Spinal cord (tissue), 10 donors: ENCODE measurements at places on chromosomes 6 and 20. TPM values are rescaled to one million over a fixed set of nuclear protein-coding genes. Genes with fewer than 3 reads are reported as not detected.
A peak's percentile ranks its signal among the peaks of the same experiment; 100 is the strongest.

The OOEP gene
- total RNA-seq, result not detected

The GRM1 gene
- total RNA-seq, result 12.2 TPM

The SAMD5 gene
- 9.2 TPM for total RNA-seq

The TRAPPC3L gene
- 16.1 TPM for total RNA-seq

The SLC18B1 gene
- 34.0 TPM for total RNA-seq

The RPN2 gene
- 135 TPM for total RNA-seq

The TMEM244 gene
- total RNA-seq, result not detected

The MDFI gene
- total RNA-seq, result 40.6 TPM

The MICB gene
- 2.8 TPM for total RNA-seq

The TBP gene
- total RNA-seq, result 11.5 TPM

The ASIP gene
- 3.5 TPM for total RNA-seq

The SMOC2 gene
- total RNA-seq, result 51.7 TPM

The LIME1 gene
- 9.8 TPM for total RNA-seq

The ERVFRD-1 gene
- total RNA-seq, result 0.06 TPM

The LINC00237 gene
- total RNA-seq, result 4.4 TPM

The SLC22A2 gene
- 6.7 TPM for total RNA-seq

The SMLR1 gene
- not detected for total RNA-seq

The MYMX gene
- total RNA-seq, result not detected

The MEP1A gene
- not detected for total RNA-seq

The BANF2 gene
- not detected for total RNA-seq

GRCh38 chr6:37491830-37492208, 7.9 kb downstream of the CCDC167 start:
- H3K4me1 ChIP-seq, result peaks cover 58% of the 10 kb centered on the region
- H3K4me3 ChIP-seq, result no peak overlapping the region
- H3K36me3 ChIP-seq, result peaks cover 6% of the 10 kb centered on the region
- no peak for DNase-seq

- no peak overlapping the region for H3K27ac ChIP-seq
- H3K4me3 ChIP-seq, result no peak overlapping the region
- no peaks in the 10 kb centered on the region for H3K27me3 ChIP-seq
- no peak for DNase-seq
- no peaks in the 10 kb centered on the region for H3K4me1 ChIP-seq
These were observed 25.0 kb upstream of the SH3BGRL2 start for GRCh38 chr6:79605968-79606764.

DNA sequence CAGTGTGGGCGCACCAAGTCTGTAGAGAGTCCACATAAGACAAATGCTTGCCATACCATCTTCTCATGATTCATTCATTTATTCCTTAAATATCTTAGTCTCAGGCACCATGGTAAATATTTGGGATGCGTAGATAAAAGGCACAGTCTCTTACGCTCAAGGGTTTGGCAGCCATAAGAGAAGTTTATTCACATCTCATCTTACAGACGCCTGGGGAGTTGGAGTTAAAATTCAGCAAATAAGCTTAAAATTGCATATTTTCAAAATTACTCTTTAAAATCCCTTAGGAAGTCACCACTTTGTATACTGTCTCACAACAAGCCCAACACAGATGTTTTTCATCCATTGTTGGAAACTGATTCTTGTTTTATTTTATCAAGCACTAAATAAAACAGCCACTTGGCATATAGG, 363.3 kb downstream of the KIF16B start:
- H3K27ac ChIP-seq, result no peak overlapping the region
- no peaks in the 10 kb centered on the region for H3K4me1 ChIP-seq
- H3K36me3 ChIP-seq, result no peaks in the 10 kb centered on the region
- no peak for DNase-seq
- H3K4me3 ChIP-seq, result no peak overlapping the region
- no peaks in the 10 kb centered on the region for H3K27me3 ChIP-seq

GRCh38 chr20:52974179-52974594, 2.0 kb downstream of the TSHZ2 start:
- H3K27me3 ChIP-seq, result no peaks in the 10 kb centered on the region
- peaks cover 8% of the 10 kb centered on the region for H3K4me1 ChIP-seq
- no peaks in the 10 kb centered on the region for H3K36me3 ChIP-seq
- peak overlapping the region; percentile 51 for H3K4me3 ChIP-seq
- DNase-seq, result no peak
- H3K27ac ChIP-seq, result peak overlapping the region; percentile 78

DNA sequence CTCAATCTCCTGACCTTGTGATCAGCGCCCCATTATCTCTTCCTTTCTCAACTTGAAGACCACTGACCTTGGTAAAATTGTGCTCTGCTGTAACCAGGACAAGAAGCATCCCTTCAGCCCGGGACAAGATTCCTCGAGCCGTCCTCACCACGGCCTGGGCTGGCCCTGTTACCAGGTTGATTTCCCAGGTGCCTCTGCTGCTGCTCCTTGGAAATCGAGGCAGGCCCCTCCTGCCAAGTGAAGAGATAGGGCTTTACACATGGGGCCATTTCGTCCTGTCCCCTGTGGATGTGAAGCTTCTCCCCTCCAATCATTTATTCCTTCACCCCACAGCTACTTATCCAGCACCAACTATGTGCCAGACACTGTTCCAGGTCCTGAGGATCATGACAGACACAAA, 21.5 kb downstream of the RAB44 start:
- H3K27me3 ChIP-seq, result no peaks in the 10 kb centered on the region
- DNase-seq, result no peak
- H3K4me3 ChIP-seq, result no peak overlapping the region
- no peaks in the 10 kb centered on the region for H3K36me3 ChIP-seq
- H3K27ac ChIP-seq, result no peak overlapping the region

- H3K4me3 ChIP-seq, result no peak overlapping the region
- no peaks in the 10 kb centered on the region for H3K36me3 ChIP-seq
- no peaks in the 10 kb centered on the region for H3K27me3 ChIP-seq
- H3K27ac ChIP-seq, result no peak overlapping the region
These were observed 223.9 kb downstream of the SIM1 start for GRCh38 chr6:100240798-100241197.

- no peaks in the 10 kb centered on the region for H3K36me3 ChIP-seq
- H3K27ac ChIP-seq, result no peak overlapping the region
- H3K27me3 ChIP-seq, result no peaks in the 10 kb centered on the region
These were observed 521.7 kb downstream of the EPM2A start for GRCh38 chr6:145213614-145214013.

DNA sequence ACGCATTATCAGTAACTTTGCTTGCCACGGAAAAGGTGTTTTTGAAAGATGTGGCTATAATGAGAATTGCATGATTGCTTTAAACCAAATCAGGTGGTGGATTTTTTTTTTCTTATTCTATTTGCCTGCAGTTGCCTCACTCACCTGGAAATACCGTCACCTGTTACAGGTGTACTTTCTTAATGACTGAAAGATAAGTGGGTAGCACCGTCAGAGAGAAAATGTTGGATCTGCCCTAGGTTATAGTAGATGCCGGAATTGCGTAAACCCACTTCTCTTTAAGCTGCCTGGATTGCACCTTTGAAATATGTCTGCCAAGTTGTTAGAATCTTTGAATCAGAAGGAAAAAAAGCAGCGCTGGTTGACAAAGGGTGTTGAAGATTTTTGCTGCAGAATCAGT, 68.5 kb downstream of the SH3BGRL2 start:
- H3K4me3 ChIP-seq, result no peak overlapping the region
- no peaks in the 10 kb centered on the region for H3K27me3 ChIP-seq
- H3K36me3 ChIP-seq, result no peaks in the 10 kb centered on the region
- no peaks in the 10 kb centered on the region for H3K4me1 ChIP-seq

DNA sequence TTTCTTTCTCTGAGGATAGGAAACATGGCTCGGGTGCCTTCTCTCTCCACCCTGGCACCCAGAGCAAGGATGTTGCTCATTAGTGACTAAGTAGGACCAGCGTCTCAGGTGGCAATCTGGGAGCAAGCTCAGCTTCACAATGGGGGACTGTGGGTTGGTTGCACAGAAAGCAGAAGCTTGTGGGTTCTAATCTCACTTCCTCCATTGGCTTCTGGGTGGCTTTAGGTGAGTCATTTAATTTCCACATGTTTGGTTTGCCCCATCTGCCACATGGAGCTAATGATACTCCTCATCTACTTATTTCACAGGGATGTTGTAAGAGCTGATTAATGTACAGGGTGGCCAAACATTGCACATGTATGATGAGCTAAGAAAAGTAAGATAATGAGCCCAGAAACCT, 54.8 kb upstream of the AKIRIN2 start:
- H3K27me3 ChIP-seq, result no peaks in the 10 kb centered on the region
- H3K4me3 ChIP-seq, result no peak overlapping the region
- no peak for DNase-seq
- no peaks in the 10 kb centered on the region for H3K4me1 ChIP-seq
- H3K27ac ChIP-seq, result no peak overlapping the region

- H3K4me1 ChIP-seq, result peaks cover 42% of the 10 kb centered on the region
- no peaks in the 10 kb centered on the region for H3K27me3 ChIP-seq
- H3K27ac ChIP-seq, result no peak overlapping the region
- peaks cover 17% of the 10 kb centered on the region for H3K36me3 ChIP-seq
- no peak overlapping the region for H3K4me3 ChIP-seq
- no peak for DNase-seq
These were observed 47.0 kb downstream of the CDH4 start for GRCh38 chr20:61299104-61299503.

DNA sequence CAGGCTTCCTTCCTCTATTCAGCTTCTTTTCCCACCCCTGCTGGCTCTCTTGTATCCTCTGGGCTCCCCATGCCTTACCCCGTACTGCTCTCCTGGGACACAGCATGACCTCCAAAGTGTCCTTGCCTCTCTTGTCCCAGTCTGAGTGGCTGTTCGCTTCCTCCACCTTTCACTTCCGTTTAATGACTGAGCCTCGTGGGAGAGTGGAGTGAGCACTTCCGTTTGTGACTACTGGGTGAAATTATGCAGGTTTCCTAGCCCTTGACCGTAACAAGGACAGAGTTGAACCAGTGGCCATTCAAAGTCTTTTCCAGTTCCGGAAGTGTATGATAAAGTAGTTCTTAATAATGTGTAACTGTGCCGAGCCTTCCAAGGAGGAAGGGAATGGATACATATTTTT, 109.2 kb downstream of the ARID1B start:
- H3K27ac ChIP-seq, result no peak overlapping the region
- no peaks in the 10 kb centered on the region for H3K36me3 ChIP-seq
- no peak overlapping the region for H3K4me3 ChIP-seq
- no peak for DNase-seq
- peaks cover 5% of the 10 kb centered on the region for H3K4me1 ChIP-seq

GRCh38 chr20:17610566-17611289, 40.9 kb downstream of the DSTN start:
- DNase-seq, result no peak
- H3K27ac ChIP-seq, result no peak overlapping the region
- no peak overlapping the region for H3K4me3 ChIP-seq
- H3K36me3 ChIP-seq, result peaks cover 58% of the 10 kb centered on the region
- H3K27me3 ChIP-seq, result no peaks in the 10 kb centered on the region
- H3K4me1 ChIP-seq, result peaks cover 26% of the 10 kb centered on the region

DNA sequence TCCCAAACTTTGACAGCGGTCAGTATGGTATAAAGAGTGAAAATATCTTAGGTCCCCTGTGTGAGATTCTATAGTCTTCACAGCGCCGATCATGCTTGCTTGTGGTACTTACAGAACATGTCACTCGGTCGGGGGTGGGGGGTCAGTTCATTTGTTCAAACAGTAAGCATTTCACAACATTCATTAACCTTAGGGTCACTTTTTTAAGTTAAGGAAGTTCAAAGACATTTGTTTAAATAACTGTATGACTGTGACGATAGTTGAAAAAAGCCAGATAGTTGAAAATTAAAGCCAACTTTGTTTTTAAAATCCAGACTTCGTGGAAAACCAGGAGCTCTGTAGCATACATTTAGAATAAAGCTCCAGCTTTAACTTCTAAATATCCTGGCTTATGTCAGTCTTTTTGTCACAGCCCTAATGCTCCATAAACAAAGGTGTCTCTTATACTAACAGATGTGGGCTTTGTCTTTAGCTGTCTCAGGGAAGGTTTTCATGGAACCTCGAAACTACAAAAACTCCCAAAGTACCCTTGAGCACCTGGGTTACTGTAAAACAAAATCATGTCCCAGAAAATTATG, 57.9 kb upstream of the PHACTR2 start:
- no peaks in the 10 kb centered on the region for H3K4me1 ChIP-seq
- H3K36me3 ChIP-seq, result no peaks in the 10 kb centered on the region
- H3K4me3 ChIP-seq, result no peak overlapping the region

DNA sequence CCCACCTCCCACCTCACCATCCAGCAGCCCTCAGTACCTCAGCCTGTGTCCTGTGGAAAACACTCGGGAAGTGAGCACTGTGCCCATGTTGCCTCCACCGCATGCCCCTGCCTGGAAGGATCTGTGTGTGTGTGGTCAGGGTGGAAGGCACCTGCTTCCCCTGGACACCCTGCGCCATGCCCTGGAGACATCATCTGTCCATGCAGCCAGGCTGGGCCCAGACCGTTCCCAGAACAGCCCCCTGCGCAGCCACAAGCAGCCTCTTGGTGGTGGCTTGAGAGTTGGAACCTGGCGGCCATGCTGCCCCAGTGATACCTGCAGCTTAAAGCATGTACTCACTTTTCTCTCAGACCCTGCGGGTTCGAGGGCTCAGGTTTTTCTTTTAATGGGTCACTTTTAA, 34.9 kb upstream of the SLC22A1 start:
- peaks cover 63% of the 10 kb centered on the region for H3K36me3 ChIP-seq
- DNase-seq, result no peak
- no peak overlapping the region for H3K27ac ChIP-seq
- H3K4me3 ChIP-seq, result no peak overlapping the region

DNA sequence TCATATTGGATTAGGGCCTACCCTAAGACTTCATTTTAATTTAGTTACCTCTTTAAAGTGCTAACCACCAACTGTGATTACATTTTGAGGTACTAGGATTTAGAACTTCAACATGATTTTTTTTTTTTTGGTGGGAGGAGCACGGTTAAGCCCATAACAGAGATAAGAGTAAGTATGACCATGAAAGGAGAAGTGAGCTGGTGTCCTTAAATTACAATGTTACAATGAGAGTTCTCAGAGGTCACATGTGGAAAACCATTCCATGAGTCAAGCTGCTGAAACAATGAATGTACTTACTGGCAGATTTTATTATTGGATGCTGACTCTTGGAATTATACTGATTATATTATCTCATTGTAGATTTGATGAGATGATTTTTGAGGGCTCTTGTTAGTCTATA, 779.3 kb upstream of the CITED2 start:
- no peak for DNase-seq
- H3K27me3 ChIP-seq, result no peaks in the 10 kb centered on the region

DNA sequence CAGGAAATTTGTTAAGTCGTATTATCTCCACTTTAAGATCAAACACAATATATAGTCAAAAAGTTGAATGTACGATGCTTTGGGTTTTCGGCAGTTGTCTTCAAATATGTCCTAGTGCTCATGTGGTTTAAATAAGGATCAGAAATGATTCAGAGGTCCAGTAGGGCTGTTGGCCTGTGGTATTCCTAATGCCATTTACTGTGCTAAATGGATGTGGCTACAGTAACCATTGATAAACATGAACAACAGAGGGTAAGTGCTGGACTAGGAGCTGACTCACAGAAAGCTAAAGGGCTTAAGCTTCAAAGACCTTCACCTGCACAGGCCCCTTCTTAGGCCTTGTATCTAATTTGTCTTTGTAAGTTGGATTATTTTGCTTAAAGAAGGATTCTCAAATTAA, 80.5 kb upstream of the TPD52L1 start:
- H3K27me3 ChIP-seq, result no peaks in the 10 kb centered on the region
- no peak overlapping the region for H3K4me3 ChIP-seq
- H3K36me3 ChIP-seq, result no peaks in the 10 kb centered on the region
- H3K27ac ChIP-seq, result no peak overlapping the region
- no peaks in the 10 kb centered on the region for H3K4me1 ChIP-seq

- no peaks in the 10 kb centered on the region for H3K4me1 ChIP-seq
- no peaks in the 10 kb centered on the region for H3K36me3 ChIP-seq
- DNase-seq, result no peak
These were observed 151.3 kb downstream of the SLC16A10 start for GRCh38 chr6:111238464-111239119.

- H3K36me3 ChIP-seq, result no peaks in the 10 kb centered on the region
- no peak overlapping the region for H3K27ac ChIP-seq
- no peak for DNase-seq
- H3K4me1 ChIP-seq, result no peaks in the 10 kb centered on the region
These were observed 180.4 kb downstream of the DHX35 start for GRCh38 chr20:39142407-39143096.
